ENCODE measurements at places on chromosomes 16 and 17. TPM values are rescaled to one million over a fixed set of nuclear protein-coding genes. Genes with fewer than 3 reads are reported as not detected.
A peak's percentile ranks its signal among the peaks of the same experiment; 100 is the strongest.

- no peak overlapping the region for H3K27ac ChIP-seq
- no peaks in the 10 kb centered on the region for H3K36me3 ChIP-seq
- no peak overlapping the region for H3K4me3 ChIP-seq
- H3K27me3 ChIP-seq: no peaks in the 10 kb centered on the region
These were observed 53.7 kb upstream of the RCVRN start for GRCh38 chr17:9958586-9959281.

DNA sequence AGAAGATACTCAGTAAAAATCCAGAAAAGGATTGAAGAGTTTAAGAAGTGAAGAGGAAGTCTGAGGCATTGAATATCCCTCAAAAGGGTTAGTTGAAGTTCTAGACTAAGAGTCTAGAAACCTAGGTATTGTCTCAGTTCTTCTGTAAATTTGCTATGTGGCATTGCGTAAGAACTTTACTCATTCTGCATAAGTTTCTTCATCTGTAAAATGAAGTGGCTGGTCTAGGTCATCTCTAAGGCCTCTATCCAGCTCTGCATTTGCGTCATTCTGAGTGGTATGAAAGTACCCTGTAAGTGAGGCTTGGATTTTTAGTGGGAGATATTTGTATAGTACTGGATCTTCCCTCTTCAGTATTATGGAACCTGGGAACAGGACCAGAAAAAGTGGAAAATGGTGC is 130.2 kb downstream of the MYO1D start:
- H3K27me3 ChIP-seq: no peaks in the 10 kb centered on the region
- peak; percentile 45 for DNase-seq
- no peak overlapping the region for H3K4me3 ChIP-seq
- H3K36me3 ChIP-seq: no peaks in the 10 kb centered on the region
- no peaks in the 10 kb centered on the region for H3K4me1 ChIP-seq
- no peak overlapping the region for H3K27ac ChIP-seq

DNA sequence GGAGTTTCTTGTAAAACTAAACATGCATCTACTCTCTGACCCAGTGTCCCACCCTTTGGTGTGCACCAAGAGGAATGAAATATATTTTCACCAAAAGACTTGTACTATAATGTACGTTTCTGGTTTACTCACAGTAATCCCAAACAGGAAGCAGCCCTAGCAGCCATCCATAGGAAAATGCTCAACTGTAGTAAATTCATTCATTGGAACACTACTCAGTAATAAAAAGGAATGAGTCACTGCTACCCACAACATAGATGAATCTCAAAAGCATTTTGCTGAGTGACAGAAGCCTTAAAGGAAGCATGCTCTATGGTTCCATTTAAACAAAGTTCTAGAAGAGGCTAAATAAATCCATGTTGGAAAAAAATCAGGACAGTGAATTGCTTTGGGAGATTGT is 37.6 kb upstream of the DHRS7B start:
- peaks cover 4% of the 10 kb centered on the region for H3K27me3 ChIP-seq
- no peak overlapping the region for H3K27ac ChIP-seq
- no peak overlapping the region for H3K4me3 ChIP-seq
- no peak for DNase-seq
- H3K4me1 ChIP-seq: no peaks in the 10 kb centered on the region

Gene HOXB5
- 0.54 TPM for total RNA-seq

DNA sequence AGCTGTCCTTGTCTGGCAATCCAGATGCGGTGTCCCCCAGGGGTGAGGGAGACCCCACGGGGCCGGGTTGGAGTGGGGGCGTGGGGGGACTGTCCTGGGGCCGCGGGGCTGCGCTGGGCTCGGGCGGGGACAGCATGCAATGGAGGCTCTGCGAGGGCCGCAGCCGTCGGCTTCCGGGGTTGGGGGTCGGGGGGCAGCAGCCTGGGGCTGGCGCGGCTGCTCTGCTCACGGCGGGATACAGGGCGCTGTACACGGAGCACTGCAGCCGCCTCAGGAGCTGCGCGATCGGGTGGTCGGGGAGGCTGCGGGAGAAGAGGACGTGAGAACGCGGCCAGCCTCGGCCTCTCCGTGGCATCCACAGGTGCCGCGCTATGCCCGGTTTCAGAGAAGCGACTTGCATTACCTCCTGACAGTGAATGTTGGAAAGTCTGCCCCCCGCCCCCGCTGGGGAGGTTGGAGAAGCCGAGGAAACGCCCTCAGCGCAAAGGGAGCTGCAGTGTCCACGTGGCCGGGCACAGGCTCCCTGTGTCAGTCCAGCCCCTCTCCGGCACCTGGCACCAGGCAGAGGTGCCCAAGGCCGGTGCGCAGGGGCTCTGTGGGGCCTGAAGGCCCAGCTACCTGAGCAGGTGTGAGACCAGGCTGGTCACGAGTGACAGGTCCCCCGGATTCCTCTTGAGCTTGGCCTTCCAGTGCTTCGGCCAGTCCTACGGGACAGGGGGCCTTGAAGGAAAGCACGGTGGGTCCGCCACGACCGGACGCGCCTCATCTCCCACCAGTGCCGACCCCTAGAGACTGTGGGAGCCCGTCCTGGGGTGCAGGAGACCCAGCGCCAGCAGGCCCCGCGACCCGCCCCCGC is 9.4 kb upstream of the SPATA2L start:
- peaks cover 16% of the 10 kb centered on the region for H3K36me3 ChIP-seq
- H3K27ac ChIP-seq: no peak overlapping the region

GRCh38 chr16:26651464-26651863 is 415.3 kb upstream of the C16orf82 start:
- no peaks in the 10 kb centered on the region for H3K4me1 ChIP-seq
- no peak for DNase-seq
- H3K27me3 ChIP-seq: no peaks in the 10 kb centered on the region
- no peak overlapping the region for H3K27ac ChIP-seq

Gene CDH3
- not detected for total RNA-seq

DNA sequence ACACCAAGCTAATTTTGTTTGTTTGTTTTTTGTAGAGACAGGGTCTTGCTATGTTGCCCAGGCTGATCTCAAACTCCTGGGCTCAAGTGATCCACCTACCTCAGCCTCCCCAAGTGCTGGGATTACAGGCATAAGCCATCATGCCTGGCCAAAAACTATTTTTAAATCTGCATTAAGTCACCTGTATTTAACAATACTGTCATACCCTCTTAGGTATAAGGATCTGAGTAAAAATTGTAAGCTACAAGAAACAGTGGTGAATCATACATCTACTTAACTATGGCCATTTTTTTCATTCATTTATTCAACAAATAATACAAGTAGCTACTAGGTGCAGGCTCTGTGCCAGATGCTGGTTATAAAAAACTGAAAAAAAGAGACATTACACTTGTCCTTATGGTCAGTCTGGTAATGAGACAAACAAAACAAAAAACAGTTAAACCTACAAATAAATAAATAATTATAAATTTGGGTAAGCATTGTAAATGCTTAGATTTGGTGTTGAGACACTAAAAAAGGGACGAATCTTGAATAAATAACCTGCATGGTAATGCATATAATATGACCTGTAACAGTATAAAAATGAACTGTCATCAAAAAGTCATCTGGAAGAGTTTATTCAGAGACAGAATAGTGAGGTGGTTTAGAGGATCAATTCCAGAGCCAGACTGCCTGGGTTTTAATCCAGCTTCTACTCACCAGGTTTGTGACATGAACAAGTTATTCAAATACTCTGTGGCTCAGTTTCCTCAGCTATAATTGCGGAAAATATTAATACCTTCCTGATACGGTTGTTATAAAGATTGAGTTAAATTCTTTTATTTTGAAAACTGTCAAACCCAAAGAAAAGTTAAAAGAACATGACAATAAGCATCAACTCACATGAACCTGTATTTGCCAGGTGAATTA is 26.8 kb downstream of the BRIP1 start:
- H3K36me3 ChIP-seq: no peaks in the 10 kb centered on the region
- H3K27me3 ChIP-seq: no peaks in the 10 kb centered on the region

GRCh38 chr16:58511933-58512815 is 3.1 kb upstream of the SETD6 start:
- H3K27ac ChIP-seq: no peak overlapping the region
- peak; percentile 55 for DNase-seq
- peaks cover 6% of the 10 kb centered on the region for H3K36me3 ChIP-seq
- no peaks in the 10 kb centered on the region for H3K27me3 ChIP-seq

DNA sequence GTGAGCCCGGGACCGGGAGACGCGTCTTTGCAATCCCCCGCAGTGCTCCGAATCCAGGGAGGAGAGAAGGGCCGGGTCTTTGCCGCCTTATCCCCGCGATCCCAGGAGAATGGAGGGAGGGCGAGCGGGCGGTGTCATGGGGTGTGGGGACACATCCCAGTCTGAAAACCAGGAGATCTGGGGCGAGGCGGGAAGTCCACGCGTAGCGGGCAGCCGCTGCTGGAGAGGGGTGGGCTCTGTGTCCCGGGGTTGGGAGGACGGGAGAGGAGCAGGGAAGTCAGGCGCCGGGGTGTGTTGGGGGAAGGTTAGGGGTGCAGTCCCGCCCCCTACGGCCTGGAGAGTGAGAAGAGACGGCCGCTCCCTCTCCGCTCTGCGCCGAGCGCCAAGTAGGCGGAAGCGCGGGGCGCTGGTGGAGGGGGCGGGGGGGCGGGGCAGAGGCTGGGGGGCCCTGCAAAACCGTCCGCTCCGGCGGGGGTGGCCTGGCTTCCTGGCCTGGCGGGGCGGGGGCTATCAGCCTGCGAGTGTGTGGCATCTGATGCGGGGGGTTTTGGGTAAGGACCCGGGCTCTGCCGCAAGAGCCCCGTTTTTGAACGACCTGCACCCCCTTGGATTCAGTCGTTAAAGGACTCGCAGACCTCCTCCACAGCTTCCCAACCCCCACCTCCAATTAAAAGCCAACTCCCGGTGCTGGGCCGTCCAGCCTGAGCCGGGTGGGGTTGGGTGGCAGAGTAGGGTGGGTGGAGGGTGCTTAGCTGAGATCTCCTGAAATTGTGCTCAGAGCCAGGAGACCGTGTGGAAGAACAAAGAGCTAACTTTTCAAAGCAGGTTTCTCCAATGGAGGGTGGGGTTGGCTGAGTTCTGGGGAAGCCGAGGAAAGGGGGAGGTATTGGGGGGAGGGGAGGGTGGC is 654 bp downstream of the LASP1 start:
- no peaks in the 10 kb centered on the region for H3K27me3 ChIP-seq
- H3K4me3 ChIP-seq: peak overlapping the region; percentile 90
- H3K27ac ChIP-seq: peak overlapping the region; percentile 96
- H3K36me3 ChIP-seq: peaks cover 26% of the 10 kb centered on the region

GRCh38 chr17:20291853-20292252 is 175.5 kb downstream of the LGALS9B start:
- peak; percentile 39 for DNase-seq
- H3K4me1 ChIP-seq: no peaks in the 10 kb centered on the region
- no peaks in the 10 kb centered on the region for H3K27me3 ChIP-seq
- no peak overlapping the region for H3K4me3 ChIP-seq
- peaks cover 3% of the 10 kb centered on the region for H3K36me3 ChIP-seq
- no peak overlapping the region for H3K27ac ChIP-seq

DNA sequence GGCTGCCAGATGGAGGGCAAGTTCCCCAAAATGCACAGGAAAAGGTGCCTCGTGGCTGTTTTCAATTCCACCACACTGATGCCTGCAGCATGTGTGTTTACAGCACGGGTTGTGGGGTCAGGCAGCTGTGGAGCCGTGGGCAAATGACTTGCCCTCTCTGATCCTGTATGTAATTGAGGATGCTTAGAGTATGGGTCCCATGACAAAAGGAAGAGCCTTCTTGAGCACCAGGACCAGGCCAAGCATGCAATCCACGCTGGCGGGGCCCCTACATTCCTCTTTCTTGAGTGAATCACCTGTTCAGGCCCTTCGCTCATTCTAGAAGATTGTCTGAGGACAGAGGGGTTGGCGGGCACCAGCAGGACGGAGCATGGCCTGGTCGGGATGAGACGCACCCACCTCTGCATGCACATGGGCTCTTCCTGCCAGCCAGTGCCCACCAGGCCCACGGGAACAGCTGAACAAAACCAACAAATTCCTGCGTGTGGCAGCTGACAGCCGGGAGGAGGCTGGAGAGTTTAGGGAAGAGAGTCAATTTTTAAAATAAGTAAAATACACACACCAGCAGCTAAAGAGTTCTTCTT is 1.4 kb upstream of the CTRB2 start:
- no peak overlapping the region for H3K4me3 ChIP-seq
- 0 out of 2 replicates have a peak, but pooled peaks cover 5% of the 10 kb centered on the region for H3K27me3 ChIP-seq
- no peaks in the 10 kb centered on the region for H3K4me1 ChIP-seq
- no peak overlapping the region for H3K27ac ChIP-seq

DNA sequence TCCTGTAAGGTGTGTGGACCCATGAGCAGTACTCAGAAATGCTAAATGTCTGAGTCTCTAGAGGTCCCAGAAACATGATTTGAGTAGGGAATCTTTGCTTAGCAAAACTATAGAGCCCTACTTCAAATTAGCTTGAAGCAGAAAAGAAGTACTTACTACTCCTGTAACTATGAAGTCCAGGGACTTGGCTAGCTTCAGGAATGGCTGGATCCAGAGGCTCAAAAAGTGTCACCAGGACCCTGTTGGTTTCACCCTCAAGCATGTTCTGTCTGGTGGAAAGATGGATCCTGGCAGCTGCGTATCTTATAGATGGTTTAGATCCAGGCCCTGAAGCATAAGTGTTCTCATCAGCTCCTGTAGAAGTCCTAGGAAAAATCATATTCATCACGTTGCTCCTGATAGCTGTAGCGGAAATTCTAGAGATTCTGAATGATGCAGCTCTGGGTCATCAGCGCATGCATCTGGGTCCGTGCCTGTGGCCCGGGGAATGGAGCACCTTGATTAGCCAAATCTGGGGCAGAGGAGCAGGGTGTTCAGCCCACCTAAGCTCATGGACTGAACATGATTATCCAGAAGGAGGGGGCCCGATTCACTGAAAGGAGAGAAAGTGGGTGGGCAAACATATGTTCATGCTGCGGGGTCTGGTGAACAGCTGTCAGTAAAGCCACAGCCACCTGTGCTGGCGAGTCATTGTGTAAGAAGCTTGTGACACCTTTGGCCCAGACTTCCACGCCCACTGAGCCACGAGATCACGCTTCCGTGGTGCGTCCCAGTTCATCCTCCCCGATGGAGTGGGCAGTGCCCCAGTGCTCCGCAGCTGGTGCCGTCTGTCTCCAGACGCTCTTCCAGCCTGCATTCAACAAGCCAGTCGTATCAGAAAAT is 260.6 kb downstream of the CPPED1 start:
- no peak overlapping the region for H3K27ac ChIP-seq
- no peaks in the 10 kb centered on the region for H3K36me3 ChIP-seq
- H3K4me1 ChIP-seq: peaks cover 11% of the 10 kb centered on the region
- DNase-seq: no peak
- no peaks in the 10 kb centered on the region for H3K27me3 ChIP-seq
- H3K4me3 ChIP-seq: no peak overlapping the region

- peaks cover 22% of the 10 kb centered on the region for H3K4me1 ChIP-seq
- no peak overlapping the region for H3K4me3 ChIP-seq
- H3K27me3 ChIP-seq: peaks cover 4% of the 10 kb centered on the region
- no peak for DNase-seq
These were observed 3.8 kb downstream of the CPNE7 start for GRCh38 chr16:89579351-89579750.

DNA sequence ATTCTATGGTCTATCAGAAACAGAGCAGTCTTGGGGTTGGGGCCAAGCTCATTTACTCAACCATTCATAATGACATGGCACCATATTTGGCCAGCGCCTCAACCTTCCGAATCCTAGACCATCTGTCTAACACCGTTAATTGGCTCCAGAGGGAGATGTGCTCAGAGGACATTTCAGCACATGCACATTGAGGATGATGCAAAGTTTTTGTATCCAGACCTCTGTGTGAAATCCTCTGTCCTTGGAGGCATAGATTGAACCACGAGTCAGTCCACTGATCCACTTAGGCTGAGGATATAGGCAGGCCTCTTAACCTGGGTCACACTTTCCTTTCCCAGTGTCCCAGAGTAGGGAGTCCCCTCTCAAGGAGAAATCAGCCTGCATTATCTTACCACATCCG is 85.5 kb downstream of the SHISA6 start:
- no peak overlapping the region for H3K27ac ChIP-seq
- no peak overlapping the region for H3K4me3 ChIP-seq
- DNase-seq: no peak

- H3K4me3 ChIP-seq: no peak overlapping the region
- no peak overlapping the region for H3K27ac ChIP-seq
- H3K27me3 ChIP-seq: peaks cover 18% of the 10 kb centered on the region
- peaks cover 10% of the 10 kb centered on the region for H3K4me1 ChIP-seq
- no peak for DNase-seq
These were observed 10.9 kb downstream of the ADGRG1 start for GRCh38 chr16:57639172-57639887.

Measured in IMR-90 (cell line).